ENCODE measurements at places on chromosomes 6 and 20. TPM values are rescaled to one million over a fixed set of nuclear protein-coding genes. Genes with fewer than 3 reads are reported as not detected.

The TRIM15 gene
- not detected for total RNA-seq

The HEY2 gene
- total RNA-seq = 0.73 TPM

The KCNQ5 gene
- 8.2 TPM for total RNA-seq

The GRM4 gene
- not detected for total RNA-seq

The OPN5 gene
- not detected for total RNA-seq

The MUC21 gene
- not detected for total RNA-seq

The EPPIN gene
- total RNA-seq = not detected

The SYTL3 gene
- total RNA-seq = 89.0 TPM

The C2 gene
- total RNA-seq = 1.3 TPM

The FOXS1 gene
- total RNA-seq = not detected

The TFAP2D gene
- total RNA-seq = not detected

The TREML1 gene
- 8.6 TPM for total RNA-seq

The KHDRBS2 gene
- total RNA-seq = not detected

GRCh38 chr6:43724354-43724753, 36.8 kb upstream of the MRPS18A start:
- no peak for DNase-seq

- no peak for DNase-seq
Observed at GRCh38 chr6:155182103-155182502, 81.7 kb upstream of the CLDN20 start.

DNA sequence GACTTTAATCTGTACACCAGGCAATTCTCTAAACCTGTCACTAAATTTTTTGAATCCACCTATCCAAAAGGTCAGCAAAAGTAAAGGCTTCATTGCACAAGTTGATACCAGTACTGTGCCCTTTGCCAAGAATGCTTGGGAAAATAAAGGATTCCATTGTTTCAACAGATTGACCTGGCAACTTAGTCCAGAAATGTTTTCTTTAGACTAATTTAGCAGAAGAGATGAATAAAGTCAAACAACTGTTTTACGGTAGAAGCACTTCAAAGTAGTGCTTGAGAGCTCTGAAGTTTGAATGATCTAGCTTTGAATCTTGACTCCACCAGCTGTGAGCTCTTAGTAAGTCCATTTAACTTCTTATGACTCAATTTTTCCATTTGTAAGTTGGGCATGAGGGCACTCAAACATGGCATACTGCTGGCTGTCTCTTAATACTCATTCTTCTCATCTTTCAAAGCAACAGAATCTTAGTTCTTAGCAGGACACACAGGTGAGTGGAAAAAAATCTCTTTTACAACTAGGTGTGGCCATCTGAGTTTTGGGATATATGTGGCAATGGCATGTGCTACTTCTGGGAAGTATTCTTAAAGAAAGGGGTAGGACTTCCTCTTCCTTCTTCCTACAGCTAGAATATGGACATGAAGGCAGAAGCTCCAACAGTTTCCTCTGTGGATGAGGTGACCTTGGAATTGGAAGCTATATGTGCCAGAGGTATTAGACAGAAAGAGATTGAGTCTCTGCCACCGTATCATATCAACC, 55.9 kb upstream of the LOC128125822 start:
- no peak for DNase-seq

GRCh38 chr6:88358846-88359245, 192.7 kb upstream of the CNR1 start:
- no peak for DNase-seq

- DNase-seq = no peak
Observed at GRCh38 chr6:89707766-89708165, 69.2 kb upstream of the LYRM2 start.

GRCh38 chr20:4064144-4064909, 49.0 kb upstream of the RNF24 start:
- DNase-seq = no peak

DNA sequence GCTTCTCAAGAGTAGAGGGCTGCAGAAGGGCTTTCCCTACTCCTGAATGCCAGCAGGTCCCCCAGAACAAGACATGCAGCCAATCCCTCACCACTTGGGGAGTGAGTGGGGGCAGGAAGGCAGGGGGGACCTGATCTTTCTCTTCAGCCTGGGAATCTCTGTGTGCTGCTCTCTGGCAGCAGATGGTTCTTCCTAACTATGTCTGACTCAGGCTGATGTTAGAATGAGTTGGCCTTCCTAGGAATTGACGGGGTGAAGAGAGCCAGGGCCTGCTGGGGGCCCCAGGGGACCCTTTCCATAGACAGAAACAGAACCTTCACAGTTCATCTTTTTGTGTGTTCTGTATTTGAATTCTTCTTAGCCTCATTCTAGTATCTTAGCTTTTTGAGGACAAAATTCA, 29.0 kb upstream of the TCP11 start:
- DNase-seq = no peak

GRCh38 chr6:125858427-125859320, 67.9 kb downstream of the NCOA7 start:
- DNase-seq = peak; percentile 59

- DNase-seq = no peak
Observed at GRCh38 chr6:105816847-105817246, 269.3 kb upstream of the PRDM1 start.

DNA sequence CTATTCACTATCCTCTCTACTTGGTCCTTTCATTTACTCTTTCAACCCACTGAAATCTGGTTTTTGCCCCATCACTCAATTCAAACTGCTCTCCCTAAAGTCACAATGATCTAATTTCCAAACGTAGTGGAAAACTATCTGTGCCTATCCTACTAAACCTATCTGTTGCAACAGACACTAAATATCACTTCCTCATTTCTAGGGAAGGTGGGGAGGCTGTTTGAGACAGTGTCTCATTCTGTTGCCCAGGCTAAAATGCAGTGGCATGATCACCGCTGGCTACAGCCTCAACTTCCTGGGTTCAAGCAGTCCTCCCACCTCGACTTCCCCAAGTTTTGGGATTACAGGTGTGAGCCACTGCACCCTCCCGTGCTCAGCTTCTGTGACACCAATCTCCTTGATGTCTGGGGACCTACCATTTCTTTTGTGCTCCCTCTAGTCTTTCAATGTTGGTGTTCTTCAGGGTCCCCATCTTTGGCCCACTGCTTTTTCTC, 8.8 kb downstream of the RANBP9 start:
- no peak for DNase-seq

- DNase-seq = no peak
Observed at GRCh38 chr20:16538779-16539178, 34.5 kb downstream of the KIF16B start.

GRCh38 chr20:44597930-44598329, 15.6 kb downstream of the PKIG start:
- no peak for DNase-seq

DNA sequence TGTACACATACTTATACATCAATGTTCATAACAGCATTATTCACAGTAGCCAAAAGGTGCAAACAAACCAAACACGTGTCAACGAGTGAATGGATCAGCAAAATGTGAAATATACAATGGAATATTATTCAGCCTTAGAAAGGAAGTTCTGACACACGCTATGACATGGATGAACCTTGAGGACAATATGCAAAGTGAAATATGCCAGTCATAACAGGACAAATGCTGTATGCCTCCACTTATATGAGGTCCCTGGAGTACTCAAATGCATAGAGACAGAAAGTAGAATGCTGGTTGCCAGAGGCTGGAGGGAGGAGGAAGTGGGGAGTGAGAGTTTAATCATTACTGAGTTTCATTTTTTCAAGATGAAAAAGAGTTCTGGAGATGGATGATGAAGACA, 37.8 kb upstream of the IGF2R start:
- DNase-seq = no peak

- DNase-seq = peak; percentile 60
Observed at GRCh38 chr6:29834564-29835436, 7.2 kb downstream of the HLA-G start.

DNA sequence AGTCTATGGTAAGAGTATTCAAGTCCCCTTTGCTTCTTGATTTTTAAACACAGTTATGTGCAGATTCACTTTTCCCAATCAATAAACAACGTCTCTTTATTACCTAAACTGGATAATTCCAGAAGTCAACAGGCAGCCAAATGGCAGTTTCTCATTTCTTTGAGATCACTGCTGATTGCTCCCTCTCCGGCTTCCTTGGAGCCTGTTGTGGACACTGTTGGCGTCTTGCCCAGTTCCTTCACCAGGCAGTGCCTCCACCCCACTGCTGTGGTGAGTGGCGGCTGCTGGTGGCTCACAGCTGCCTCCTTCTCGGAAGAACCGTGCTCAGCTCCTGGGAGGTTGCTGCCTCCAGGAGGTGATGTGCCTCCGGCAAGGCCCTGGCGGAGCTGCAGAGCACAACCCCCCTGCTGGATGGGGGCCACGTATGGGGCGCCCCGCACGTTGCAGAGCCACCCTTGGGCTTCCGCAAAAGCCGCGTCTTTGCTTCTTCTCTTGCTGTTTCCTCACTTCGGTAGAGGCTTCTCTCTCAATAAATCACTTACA, 105.1 kb upstream of the CNKSR3 start:
- DNase-seq = no peak

DNA sequence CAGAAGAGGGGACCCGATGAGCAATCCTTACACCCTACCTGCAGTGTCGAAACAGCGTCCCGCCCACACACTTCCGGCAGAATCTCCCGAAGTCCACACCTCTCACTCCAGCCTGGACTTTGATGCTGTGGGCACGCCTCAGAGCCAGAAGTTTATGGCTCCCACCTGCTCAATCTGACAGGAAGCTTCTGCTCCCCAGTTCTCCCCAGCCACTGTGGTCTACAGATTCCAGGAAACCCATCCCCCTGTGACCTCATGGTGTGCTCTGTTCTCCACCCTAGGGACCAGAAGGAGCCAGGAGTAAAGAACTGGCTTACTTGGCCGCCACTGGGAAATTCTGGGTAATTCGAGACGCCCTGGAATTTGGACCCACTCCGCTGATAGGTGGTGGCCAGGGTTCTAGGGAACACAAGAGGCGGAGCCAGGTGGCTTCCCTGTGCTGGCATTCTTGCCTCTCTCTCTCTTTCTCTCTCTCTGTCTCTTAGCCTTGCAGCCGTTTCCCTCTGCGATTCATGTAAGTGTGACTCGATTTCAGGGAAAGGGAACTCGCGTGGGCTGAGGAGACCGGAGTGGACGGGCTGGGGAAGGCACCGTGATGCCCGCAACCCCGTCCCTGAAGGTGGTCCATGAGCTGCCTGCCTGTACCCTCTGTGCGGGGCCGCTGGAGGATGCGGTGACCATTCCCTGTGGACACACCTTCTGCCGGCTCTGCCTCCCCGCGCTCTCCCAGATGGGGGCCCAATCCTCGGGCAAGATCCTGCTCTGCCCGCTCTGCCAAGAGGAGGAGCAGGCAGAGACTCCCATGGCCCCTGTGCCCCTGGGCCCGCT, at the start of gene TRIM15:
Gene TRIM15, plus strand, starts transcription at position 457 of the 828 bp plus-strand sequence. Its CDS starts 139 bp downstream, at position 596.
- DNase-seq = peak; percentile 46

DNA sequence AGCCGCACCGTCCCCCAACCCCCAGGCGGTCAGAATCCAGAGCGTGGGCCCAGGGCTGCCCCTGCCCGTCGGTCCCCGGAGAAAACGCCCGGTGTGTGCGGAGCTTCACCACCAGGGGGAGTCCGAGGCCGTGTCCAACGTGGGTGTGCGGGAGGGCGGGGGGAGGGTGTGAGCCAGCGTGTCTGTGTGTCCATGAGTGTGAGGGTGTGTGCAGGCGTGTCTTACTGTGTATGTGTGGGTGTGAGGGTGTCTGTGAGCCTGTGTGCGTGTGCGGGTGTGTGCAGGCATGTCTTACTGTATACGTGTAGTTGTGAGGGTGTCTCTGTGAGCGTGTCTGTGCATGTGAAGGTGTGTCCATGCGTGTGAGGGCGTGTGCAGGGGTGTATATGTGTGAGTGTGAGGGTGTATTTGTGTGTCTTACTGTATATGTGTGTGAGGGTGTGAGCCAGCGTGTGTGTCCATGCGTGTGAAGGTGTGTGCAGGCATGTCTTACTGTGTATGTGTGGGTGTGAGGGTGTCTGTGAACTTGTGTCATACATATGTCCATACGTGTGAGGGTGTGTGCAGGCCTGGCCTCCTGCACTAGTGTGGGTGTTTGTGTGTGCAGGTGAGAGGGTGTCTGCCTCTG, 24.6 kb upstream of the GATA5 start:
- DNase-seq = peak; percentile 88

GRCh38 chr6:113635222-113635986, 221.7 kb upstream of the MARCKS start:
- no peak for DNase-seq

DNA sequence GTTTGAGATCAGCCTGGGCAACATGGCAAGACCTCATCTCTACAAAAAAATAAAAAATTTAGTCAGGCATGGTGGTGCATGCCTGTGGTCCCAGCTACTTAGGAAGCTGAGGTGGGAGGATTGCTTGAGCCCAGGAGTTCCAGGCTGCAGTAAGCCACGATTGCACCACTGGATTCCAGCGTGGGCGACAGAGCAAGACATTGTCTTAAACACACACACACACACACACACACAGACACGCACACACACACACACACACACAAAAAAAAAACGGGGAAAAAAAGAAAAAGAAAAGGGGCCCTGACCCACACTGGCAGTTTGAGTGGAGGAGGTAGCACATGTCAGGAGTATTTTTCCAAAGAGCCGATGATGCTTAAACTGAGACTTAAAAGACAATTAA, 122.2 kb downstream of the AFG1L start:
- no peak for DNase-seq

GRCh38 chr6:22349051-22349450, 52.2 kb upstream of the PRL start:
- DNase-seq = no peak

- no peak for DNase-seq
Observed at GRCh38 chr6:100378576-100378975, 86.1 kb downstream of the SIM1 start.

DNA sequence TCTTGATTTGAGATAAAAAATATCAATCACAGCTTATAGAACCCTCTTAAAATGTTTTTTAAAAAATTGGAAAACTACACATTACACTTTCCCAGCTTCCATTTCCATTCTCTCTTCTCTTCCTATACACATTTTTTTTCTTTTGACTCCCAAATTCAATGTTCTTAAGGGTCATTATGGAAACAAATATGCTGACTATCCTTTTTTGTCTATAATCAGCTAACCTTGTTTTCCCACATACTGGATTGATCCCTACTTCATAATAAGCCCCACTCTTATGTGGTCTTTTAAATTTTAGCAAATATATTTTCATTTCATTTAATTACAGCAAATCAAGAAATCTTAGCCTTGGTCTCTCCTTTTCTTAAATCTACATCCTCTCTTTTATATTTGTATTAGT, 378.4 kb downstream of the MEI4 start:
- no peak for DNase-seq

DNA sequence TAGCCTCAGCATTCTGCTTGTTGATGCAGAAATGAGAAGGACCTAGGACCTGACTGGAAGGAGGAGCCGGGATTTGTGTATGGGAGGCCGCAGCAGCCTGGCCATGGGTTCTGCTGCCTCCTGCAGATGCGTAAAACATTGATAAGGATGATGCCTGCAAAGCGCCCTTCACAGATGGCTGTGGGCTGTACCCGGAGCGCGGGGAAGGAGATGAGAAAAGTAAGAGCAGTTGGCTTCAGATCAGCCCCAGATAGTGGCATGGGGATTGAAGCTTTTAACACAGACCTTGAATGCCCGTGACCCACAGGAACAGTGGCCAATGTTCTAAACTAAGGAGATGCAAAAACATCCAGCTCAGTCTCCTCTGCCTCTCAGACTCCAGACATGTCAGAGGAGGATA, 136.4 kb upstream of the KCNG1 start:
- DNase-seq = no peak

- DNase-seq = no peak
Observed at GRCh38 chr6:33863723-33864440, 60.1 kb upstream of the MLN start.

Data from natural killer cell (primary cell).